GDM1 (cell line): ENCODE measurements at places on chromosomes 12 and 14.

DNA sequence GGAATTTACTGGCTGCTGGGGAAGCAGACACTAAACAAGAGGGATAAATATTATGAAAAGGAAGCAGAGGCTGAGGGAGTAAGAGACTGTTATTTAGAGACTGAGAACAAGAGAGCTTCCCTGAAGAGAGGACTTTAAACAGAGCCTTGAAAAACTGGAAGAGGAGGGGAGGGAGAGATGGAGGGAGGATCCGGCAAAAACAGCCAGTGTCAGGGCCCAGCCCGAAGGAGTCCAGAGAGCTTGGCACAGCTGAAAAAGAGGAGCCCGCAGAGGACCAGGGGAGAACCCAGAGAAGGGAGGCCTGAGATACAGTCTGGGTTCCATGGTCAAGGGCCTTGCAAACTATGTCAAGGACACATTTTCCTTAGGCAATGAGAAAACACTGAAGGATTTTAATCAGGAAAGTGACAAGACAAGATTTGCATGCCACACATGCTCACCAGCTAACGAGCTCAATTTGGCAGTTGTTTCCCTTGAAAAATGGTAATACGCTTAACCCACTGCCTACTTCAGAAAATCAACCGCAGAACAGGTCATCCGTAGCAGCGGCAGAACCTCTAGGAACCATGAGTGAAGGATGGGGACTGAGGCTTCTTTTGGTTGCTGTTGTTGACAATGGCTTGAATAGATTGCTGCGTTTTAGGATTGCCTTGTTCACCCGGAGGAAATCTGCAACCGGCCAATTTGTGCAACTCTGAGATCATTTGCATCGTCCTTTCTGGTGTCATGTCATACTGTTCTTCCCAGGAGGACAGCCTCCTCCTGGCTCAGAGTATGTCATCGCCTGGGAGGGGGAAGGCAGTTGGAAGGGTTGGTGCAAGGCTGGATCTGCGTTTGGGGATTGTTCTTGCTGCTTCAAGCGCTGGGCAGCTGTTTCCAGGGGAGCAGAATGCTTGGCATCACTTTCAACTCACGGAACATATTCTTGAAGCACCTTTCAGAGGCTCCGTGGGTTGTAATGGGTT, 108.2 kb downstream of the PRMT8 start:
- no peak for DNase-seq

DNA sequence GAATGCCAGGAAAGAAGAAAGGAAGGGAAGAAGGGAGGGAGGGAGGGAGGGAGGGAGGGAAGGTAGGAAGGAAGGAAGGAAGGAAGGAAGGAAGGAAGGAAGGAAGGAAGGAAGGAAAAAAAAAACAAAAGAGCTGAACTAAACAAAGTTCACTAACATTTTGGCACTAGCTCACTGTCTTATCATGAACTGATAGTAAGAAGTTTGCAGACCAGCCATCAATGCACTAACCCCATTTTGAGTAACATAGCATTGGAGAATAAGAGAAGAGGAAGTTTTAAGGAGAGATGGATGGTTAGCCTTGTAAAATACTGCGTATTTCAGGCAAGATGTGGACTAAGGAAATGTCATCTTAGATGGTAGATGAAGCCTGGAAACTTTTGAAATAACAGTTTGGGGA, 1136.0 kb downstream of the FLRT2 start:
- DNase-seq, result no peak

- DNase-seq, result no peak
Observed at GRCh38 chr12:67394550-67394949, 125.4 kb downstream of the CAND1 start.

DNA sequence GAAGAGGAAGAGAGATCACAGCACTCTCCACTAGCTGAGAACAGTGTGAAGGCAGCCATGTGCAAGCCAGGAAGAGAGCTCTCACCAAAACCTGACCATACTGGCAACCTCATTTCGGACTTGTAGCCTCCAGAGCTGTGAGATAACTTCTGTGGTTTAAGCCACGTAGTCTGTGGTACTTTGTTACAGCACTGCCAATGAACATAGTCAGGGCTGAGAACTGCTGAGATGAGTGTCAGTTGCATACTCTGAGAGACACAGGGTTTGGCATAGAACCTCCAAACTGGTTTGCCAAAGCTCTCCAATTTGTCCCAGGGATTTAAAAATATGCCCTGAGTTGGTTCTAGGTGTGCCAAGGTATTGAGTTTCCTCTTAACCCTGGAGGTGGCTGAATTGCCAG, 218.6 kb downstream of the ATP23 start:
- DNase-seq, result no peak

GRCh38 chr14:74380172-74380571, 31.9 kb downstream of the VRTN start:
- DNase-seq, result no peak

- no peak for DNase-seq
Observed at GRCh38 chr12:89770391-89770790, 61.8 kb upstream of the ATP2B1 start.

DNA sequence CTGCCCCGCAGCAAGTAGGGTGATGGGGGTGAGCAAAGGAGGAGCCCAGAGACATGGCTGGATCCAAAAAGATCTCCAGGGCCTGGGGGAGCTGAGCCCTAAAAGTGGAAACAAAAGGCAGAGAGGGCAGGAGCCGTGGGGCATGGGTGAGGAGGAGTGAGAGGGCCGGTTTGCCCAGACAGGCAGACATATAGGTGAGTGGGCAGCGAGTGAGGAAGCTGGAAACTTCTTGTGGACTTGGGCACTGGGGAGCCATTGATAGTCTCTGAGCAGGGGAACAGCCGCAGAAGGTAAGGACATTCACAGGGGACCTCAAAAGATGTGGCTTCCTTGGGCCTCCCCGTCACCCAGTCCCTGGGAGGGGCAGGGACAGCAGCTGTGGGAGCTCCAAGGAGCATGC, 16.8 kb upstream of the TMEM119 start:
- no peak for DNase-seq

DNA sequence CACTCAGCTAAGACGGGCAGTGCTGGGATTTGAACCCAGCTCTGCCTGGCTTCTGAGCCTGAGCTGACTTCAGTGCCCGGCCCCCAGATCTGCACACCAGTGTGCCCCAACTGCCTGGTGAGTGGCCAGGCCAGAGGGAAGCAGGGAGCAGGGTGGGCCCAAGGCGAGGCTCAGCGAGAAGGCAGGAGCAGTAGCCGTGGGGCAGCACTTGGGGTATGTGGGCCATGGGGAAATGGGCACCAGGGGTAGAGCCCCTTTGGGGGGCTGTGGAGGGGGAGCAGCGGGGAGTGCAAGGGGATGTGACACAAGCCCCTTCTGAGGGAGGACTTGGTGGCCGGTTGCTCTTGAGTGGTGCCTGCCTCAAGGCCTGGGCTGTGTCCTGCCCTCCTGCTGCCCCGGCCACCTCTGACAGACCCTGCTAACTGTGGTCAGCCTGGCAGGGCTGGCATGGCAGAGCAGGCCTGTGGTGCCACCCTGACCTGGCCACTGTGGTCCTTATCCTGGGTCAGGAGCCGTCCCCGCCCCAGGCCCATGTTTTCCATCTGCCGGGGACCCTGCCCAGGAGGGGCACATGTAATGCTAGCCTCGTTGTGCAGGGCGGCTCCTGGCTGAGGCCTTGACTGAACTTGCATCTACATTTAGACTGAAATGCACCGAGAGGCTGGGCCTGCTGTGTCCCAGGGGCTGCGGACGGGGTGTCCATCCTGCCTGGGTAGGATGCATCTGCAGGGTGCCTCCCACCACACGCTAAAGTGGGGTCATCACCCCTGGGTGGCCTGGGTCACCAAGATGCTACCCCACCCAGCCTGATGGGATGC, 90.5 kb downstream of the KIF26A start:
- no peak for DNase-seq

GRCh38 chr12:13074396-13075117, 28.9 kb downstream of the GSG1 start:
- no peak for DNase-seq

DNA sequence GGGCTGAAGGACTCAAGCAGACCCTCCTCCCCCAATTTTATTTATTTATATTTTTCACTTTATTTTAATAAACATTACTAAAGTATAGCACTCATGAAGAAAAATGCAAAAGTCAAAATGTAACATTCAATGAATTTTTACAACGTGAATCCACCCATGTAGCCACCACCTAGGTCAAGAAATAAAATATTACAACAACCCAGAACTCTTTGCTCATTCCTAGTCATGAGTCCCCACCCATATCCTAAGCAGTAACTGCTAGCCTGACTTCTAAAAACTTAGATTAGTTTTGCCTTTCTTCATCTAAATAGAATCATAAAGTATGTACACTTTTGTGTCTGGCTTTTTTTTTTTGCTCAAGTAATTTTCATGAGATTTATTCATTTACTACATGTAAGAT, 86.9 kb upstream of the CRY1 start:
- DNase-seq, result no peak

- no peak for DNase-seq
Observed at GRCh38 chr12:113016796-113017195, 38.5 kb downstream of the OAS2 start.

GRCh38 chr14:104775073-104775489, 20.5 kb downstream of the AKT1 start:
- DNase-seq, result no peak

DNA sequence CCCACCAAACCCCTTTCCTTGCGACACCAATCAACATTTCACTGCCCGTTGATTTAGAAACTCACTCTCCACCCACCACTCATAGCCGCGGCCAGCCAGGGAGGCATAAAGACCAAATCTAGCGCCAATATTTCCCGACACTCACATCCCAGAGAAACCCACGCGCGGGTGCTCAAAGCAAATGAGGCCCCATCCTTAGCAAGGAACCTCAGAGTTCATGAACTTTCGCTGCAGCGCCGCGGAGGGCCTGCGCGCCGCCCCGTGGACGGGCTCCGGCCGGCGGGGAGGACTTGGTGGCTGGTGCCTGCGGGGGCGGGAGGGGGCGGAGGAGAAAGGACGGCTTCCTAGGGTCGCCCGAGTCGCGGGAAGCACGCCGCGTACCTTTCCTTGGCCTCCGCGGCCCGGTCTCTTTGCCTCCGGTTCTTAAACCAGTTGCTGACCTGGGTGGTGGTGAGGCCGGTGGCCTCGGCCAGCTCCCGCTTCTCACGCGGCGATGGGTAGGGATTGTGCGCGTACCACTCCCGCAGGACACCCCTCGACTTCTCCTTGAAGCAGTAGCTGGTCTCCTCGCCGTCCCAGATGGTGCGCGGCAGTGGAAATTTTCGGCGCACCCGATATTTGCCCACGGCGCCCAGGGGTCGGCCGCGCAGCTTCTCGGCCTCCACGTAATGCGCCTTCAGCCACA, 886 bp downstream of the SIX1 start:
- DNase-seq, result no peak

DNA sequence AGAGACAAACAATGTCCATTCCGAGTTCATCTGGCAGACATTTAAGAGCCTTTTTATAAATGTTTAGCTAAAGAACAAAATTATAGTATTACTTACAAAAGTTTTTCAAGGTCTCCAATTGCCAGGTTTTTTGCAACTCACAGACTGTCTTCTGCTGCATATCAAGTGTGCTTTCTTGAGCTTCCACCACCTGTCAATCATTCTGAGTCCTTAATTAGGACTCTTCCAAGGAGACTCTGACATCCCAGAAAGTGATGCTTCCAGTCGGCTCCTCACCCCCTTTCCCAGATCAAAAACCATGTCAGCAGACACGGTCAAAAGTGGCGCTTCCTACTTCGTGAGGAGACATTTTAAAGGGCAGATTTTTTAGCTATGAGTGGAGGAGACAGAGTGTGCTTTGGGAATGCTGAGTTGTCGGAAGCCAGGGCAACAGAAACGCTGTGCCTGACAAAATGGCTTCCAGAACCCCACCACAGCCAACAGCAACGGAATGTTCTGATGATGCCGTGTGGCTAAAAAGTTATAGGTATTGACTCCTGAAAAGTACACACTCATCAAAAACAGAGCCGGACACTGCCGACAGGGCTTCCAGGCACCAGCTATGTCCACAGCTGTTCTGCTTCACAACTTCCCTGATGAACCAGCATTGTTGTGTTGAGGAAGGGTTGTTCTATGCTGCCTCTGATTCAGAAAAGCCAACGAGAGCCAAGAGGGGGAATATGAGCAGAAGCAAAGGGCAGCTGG, 116.1 kb upstream of the SLC35F4 start:
- no peak for DNase-seq

GRCh38 chr12:55720071-55720564, at the start of gene RDH5:
Gene RDH5, plus strand, starts transcription at chr12:55720393. Its CDS starts 792 bp downstream, at chr12:55721185.
- no peak for DNase-seq

DNA sequence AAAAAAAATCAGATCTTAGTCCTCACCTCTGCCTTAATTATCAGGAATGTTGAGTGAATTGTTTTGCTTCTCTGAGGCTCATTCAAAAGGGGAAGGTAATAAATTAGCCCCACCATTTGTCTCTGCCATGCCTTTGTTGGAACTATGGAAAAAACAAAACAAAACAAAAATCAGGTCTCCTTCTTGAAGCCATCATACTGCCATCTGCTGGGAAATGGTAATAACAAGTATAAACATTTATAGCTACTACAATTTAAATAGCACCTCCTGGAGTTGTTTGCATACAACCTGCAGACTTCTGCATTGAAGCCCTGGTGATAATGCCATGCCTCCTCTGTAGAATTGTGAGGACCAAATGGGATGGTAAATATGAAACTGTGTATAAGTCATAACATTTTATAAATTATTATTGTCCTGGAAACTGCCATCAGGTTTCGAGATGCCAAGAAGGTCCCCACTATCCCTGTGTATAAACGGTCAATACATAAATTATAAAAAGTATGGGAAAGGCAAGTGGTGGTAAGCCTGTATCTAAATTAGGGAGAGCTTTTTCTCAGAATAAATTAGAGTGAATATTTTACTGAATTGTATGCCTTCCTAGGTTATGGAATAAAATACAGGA, 87.2 kb upstream of the FGD4 start:
- no peak for DNase-seq

- peak; percentile 13 for DNase-seq
Observed at GRCh38 chr14:68384335-68384734, 408.5 kb downstream of the ZFP36L1 start.

- no peak for DNase-seq
Observed at GRCh38 chr12:84198294-84198946, 714.2 kb downstream of the SLC6A15 start.

DNA sequence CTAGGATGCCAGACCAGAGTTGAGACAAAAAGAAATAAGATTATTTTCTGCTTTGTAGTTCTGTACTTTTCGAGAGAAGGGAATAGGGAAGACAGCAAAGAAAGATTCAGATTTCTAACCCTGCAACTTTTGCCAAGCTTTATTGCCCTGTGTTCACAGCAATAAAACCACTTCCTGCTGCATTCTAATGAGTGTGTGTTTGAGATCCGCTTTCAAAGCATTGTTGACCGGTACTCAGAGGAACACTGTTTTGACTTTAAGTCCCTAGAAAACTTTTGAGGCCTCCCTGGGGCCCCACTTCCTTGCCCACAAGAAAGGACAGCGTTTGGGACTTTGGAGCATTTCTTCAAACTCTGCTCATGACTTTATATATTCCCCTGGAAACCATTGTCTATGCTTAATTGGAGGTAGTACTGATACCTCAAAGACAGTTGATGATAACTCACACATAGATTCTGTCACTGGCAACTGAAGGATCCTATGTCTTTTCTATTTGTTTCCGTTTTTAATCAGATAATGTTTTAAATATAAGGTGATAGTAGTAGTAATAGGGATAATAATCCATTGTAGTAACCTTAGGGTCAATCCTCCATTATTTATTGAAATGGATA, 1.3 kb downstream of the RNASE6 start:
- DNase-seq, result peak; percentile 4

GRCh38 chr14:72603639-72604038, 290.3 kb downstream of the DPF3 start:
- no peak for DNase-seq

- DNase-seq, result no peak
Observed at GRCh38 chr12:2083008-2083407, 30.2 kb downstream of the CACNA1C start.
